Activated naive CD4-positive, alpha-beta T cell (primary cell): ENCODE measurements at places on chromosomes 4 and X.

DNA sequence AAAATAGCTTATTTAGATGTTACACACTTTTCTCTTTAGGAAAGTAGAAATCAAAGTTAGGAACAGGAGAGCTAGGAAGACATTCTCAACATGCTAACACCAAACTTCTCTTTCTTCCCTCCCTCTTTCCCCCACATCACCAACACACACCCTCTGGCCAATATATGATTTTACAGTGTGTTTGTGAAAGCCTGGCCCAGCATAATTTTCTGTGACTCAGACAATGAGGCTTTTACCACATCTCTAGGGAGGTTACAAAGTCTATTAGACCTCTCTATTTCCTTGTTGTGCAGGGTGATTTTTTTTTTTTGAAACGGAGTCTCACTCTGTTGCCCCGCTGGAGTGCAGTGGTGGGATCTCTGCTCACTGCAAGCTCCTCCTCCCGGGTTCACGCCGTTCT lies 189.9 kb downstream of the AASDH start:
- DNase-seq: no peak

- DNase-seq: no peak
Observed at GRCh38 chr4:156723951-156724668, 247.5 kb downstream of the PDGFC start.

DNA sequence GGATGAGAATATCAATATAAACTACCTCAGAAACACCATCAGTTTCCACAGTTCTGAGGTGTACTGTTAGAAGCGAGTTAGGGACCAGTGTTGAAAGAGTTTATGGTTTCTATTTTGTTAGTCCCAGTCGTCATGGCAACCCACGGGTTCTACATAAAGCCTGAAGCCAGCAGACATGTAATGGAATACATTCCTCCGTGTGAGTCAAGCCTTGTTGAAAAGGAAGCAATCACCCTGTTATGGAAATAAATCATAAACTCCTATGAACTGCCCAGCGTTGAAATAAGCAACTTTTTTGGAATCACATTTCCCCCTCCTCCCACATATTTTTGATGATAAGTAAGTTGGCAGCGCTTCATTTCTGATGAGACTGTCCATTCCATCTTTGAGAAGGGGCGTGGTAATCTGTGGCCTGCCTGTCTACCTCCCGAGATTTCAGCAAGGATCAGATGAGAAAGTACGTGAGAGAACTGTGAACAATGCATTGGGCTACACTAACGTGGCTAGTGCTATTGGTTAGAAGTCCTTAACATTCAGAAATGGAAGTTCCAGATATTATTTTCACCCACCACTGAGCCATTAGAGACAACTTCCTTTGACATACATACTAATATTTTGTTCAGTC lies 40.4 kb upstream of the PDHA1 start:
- DNase-seq: no peak

- DNase-seq: no peak
Observed at GRCh38 chr4:123744664-123745290, 348.2 kb downstream of the SPRY1 start.

GRCh38 chrX:104335756-104336155 lies 81.0 kb upstream of the ESX1 start:
- no peak for DNase-seq

- DNase-seq: no peak
Observed at GRCh38 chr4:120971884-120972283, 49.4 kb upstream of the PRDM5 start.

GRCh38 chrX:31223817-31224216 lies 152.0 kb upstream of the FTHL17 start:
- no peak for DNase-seq

DNA sequence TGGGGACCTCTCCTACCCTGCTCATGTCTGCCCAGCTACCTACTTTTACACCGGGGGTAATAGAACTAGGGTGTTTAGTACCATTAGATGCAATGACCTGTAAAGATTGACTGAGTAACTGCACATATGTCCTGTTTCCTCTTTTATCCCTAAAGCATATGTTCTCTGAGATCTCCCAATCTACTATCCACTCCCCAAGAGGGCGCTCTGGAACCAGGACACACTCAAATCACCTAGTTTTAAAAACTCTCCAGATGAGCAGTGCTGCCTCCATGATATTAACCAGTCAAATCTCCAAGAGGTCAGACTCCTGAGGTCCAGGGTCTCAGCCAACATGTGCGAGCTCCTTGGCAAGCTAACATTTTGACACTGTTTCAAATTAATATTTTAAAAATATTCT lies 87.0 kb upstream of the TSPAN5 start:
- no peak for DNase-seq

- no peak for DNase-seq
Observed at GRCh38 chr4:170758988-170759387, 669.2 kb upstream of the AADAT start.

GRCh38 chrX:5086388-5086787 lies 1142.3 kb downstream of the NLGN4X start:
- no peak for DNase-seq

- DNase-seq: no peak
Observed at GRCh38 chr4:16691450-16691849, 207.0 kb downstream of the LDB2 start.
